ENCODE measurements at places on chromosomes 1 and 21. TPM values are rescaled to one million over a fixed set of nuclear protein-coding genes. Genes with fewer than 3 reads are reported as not detected.

Gene OPTC
- total RNA-seq, result not detected

Gene FMN2
- total RNA-seq, result 11.2 TPM

Gene IPP
- total RNA-seq, result 16.2 TPM

Gene SUSD4
- total RNA-seq, result not detected

Gene CNIH3
- total RNA-seq, result 3.6 TPM

Gene FCRL1
- total RNA-seq, result not detected

Gene TFF2
- total RNA-seq, result not detected

Gene CLCA1
- total RNA-seq, result not detected

Gene KCNK2
- total RNA-seq, result 161 TPM

Gene MANEAL
- 0.36 TPM for total RNA-seq

Gene NBPF4
- total RNA-seq, result under 0.01 TPM

Gene UQCRHL
- total RNA-seq, result 1.1 TPM

Gene TOR1AIP2
- 90.8 TPM for total RNA-seq

Gene LRRC39
- total RNA-seq, result 1.2 TPM

Gene SELENBP1
- total RNA-seq, result 28.3 TPM

Gene LENEP
- 0.88 TPM for total RNA-seq

All from osteoblast (primary cell).